ENCODE measurements at places on chromosomes 12 and 14. TPM values are rescaled to one million over a fixed set of nuclear protein-coding genes. Genes with fewer than 3 reads are reported as not detected.

The TAS2R30 gene
- polyA plus RNA-seq, result 0.64 TPM

The HAL gene
- 0.16 TPM for polyA plus RNA-seq

The ACOT4 gene
- 0.74 TPM for polyA plus RNA-seq

The TNS2 gene
- 396 TPM for polyA plus RNA-seq

The CCDC196 gene
- not detected for polyA plus RNA-seq

The CPNE8 gene
- polyA plus RNA-seq, result 10.5 TPM

The GPR65 gene
- polyA plus RNA-seq, result 1.9 TPM

The SRGAP1 gene
- 8.1 TPM for polyA plus RNA-seq

The SDR9C7 gene
- polyA plus RNA-seq, result not detected
